ENCODE measurements at places on chromosomes 12 and 14.

GRCh38 chr12:119692997-119693396 is 25.1 kb downstream of the PRKAB1 start:
- peak; percentile 81 for DNase-seq
- peaks cover 17% of the 10 kb centered on the region for H3K4me1 ChIP-seq
- peak overlapping the region; percentile 39 for H3K27ac ChIP-seq

- no peaks in the 10 kb centered on the region for H3K4me1 ChIP-seq
- H3K36me3 ChIP-seq = no peaks in the 10 kb centered on the region
- no peak for DNase-seq
- no peaks in the 10 kb centered on the region for H3K27me3 ChIP-seq
- H3K4me3 ChIP-seq = no peak overlapping the region
These were observed 16.5 kb downstream of the SEL1L start for GRCh38 chr14:81516986-81517797.

- no peak overlapping the region for H3K27ac ChIP-seq
- no peaks in the 10 kb centered on the region for H3K27me3 ChIP-seq
- peaks cover 17% of the 10 kb centered on the region for H3K4me1 ChIP-seq
- no peak for DNase-seq
- H3K4me3 ChIP-seq = no peak overlapping the region
- peaks cover 46% of the 10 kb centered on the region for H3K36me3 ChIP-seq
These were observed 95.1 kb downstream of the EP400 start for GRCh38 chr12:132044661-132045412.

DNA sequence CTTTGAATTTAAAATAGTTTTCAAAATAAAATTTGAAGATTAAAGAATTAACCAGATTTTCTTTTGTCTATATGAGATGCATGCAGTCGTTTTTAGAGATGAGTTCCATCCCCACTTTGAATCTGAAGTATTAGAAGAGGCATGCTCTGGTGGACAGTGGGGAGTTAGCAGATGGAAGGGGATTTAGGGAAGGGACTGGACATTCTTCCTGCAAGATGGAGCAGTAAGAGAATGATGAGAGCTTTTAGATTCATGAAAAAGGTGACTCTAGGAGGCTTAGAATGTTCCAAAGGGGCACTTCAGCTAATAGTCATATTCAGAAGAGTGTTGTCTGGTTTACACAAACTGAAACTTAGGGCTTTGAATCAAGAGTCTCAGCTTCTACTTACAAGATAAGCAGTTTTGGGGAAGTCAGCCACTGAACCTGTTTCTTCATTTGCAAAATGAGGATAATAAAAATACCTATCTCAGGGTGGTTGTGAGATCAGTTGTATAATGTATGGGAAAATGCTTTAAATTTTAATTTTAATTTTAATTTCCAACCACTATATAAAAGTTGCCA is 3.7 kb downstream of the ZBTB1 start:
- no peak overlapping the region for H3K27ac ChIP-seq
- peaks cover 7% of the 10 kb centered on the region for H3K36me3 ChIP-seq
- no peak for DNase-seq
- 0 out of 2 replicates have a peak, but pooled peaks cover 3% of the 10 kb centered on the region for H3K4me1 ChIP-seq
- no peak overlapping the region for H3K4me3 ChIP-seq
- no peaks in the 10 kb centered on the region for H3K27me3 ChIP-seq

DNA sequence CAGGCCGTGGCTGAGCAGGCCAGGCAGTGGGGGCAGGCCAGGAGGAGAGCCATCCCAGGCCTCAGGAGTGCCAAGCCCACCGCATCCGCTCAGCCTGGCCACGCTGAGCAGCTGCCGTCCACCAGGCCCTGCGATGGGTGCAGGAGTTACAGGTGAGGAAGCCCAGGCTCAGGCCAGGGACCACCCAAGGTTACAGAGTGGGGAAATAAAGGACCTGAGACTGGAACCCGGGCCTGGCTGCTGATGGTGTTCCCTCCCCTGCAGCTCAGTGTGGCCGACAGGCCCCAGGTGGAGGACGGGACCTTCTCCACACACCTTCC is 49.0 kb upstream of the DIO3 start:
- no peaks in the 10 kb centered on the region for H3K4me1 ChIP-seq
- no peak overlapping the region for H3K27ac ChIP-seq
- DNase-seq = no peak
- peaks cover 2% of the 10 kb centered on the region for H3K27me3 ChIP-seq

Data from SJCRH30 (cell line).